Hematopoietic multipotent progenitor cell treated with erythropoietin and hydrocortisone succinate and interleukin-3 and kit ligand, for 8 days (in vitro differentiated cells): ENCODE measurements at places on chromosomes 5 and 9.

DNA sequence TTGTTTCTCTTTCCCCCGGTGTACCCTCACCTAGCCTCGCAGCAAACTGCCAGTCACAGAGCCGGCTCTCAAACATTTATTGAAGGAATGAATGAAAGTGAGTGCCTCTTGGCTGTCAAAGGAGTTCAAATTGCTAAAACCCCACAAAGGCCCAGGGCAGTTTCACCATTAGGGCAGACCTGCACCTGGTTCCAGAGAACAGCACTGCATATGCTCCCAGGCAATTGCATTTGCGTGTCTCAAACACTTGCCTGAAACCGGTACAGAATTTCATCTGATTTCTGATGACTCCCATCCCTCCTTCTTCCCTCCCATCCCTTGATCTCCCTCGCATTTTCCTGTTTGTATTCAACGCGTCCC is 165.6 kb upstream of the ZNF462 start:
- no peak for DNase-seq

- no peak for DNase-seq
These were observed 677.3 kb upstream of the RGMB start for GRCh38 chr5:98096155-98096554.

- DNase-seq = no peak
These were observed 500.5 kb downstream of the CDH18 start for GRCh38 chr5:19487480-19487879.

GRCh38 chr9:111052791-111053190 is 14.5 kb upstream of the LPAR1 start:
- DNase-seq = no peak

DNA sequence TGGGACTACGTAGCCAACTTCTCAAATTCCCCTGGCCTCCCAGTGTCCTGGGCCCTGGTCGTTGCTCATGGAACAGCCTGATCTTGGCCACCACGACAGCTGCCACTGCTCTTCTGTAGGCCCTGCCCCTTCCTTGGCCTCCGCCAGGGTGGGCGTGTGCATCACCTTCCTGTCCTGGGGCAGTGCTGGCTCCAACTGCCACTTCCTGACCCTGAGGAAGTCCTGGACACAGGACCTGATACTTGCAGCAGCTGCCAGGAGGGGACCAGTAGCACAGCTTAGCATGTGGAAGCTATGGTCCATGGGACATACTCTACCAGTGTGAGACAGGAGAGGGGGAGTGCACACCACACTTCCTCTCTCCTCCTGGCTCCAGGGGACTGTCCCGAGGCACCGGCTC is 145.2 kb downstream of the TENT4A start:
- no peak for DNase-seq

GRCh38 chr5:131545845-131546244 is 89.2 kb downstream of the RAPGEF6 start:
- DNase-seq = no peak

GRCh38 chr5:145244788-145245187 is 590.4 kb downstream of the PRELID2 start:
- DNase-seq = no peak

DNA sequence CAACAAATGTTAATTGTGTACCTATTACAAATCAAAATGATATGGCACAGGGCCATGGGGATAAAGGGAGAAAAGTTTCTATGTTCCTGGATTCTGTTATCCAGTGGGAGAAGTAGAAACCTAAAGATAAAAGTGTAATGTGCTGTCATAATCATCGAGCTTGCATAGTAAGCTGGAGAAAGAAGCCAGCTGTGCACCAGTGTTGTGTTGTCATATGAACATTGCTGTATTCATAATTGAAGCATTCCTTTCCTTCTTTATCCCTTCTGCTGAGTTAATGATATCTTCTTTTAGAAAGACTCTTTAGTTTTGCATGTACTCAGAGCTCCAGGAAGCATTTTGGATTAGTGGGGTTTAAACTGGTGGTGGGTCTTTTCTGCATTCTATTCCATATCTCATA is 39.5 kb downstream of the NTRK2 start:
- DNase-seq = no peak
